ENCODE measurements at places on chromosomes 11 and 22.

DNA sequence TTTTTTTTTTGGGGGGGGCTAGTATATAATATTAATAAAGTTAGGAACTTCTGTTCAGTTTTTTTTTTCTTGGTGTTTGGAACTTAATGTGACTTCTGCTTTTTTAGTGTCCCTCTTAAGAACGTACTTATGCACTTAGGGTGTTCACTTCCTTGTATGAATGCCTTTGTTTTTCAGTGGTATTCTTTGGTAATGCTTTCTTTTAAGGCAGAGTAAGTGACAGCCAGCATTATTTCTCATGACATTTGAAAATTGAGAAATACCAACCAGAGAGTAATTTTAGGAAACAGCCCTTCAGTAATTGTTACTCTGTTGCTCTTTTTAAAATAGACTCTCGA is 2.4 kb downstream of the GRK3 start:
- DNase-seq, result no peak

- no peak for DNase-seq
These were observed 29.5 kb downstream of the APOL5 start for GRCh38 chr22:35746946-35747703.

GRCh38 chr11:1449490-1450243 is 36.9 kb downstream of the MOB2 start:
- DNase-seq, result no peak

DNA sequence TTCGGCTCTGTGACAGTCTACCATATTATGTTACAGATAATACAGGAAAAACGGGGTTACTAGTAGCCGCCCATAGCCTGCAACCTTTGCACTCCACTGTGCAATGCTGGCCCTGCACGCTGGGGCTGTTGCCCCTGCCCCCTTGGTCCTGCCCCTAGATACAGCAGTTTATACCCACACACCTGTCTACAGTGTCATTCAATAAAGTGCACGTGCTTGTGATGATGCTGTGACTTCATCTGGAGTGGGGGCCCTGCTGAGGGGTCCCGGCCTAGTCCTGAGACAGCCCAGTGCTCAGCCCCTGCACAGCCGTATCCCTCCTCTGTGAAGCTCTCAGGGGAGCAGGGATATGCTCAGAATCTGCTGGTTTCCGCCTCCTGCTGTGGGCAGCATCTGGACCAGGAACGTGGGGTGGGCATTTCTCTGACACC is 1.2 kb downstream of the IFITM1 start:
- DNase-seq, result no peak

GRCh38 chr11:25769287-25769686 is 562.6 kb upstream of the ANO3 start:
- DNase-seq, result no peak

- DNase-seq, result no peak
These were observed 27.5 kb downstream of the LINC01488 start for GRCh38 chr11:69508974-69509373.

GRCh38 chr11:94884376-94884775 is 89.0 kb downstream of the CWC15 start:
- no peak for DNase-seq

All from right lobe of liver (tissue), 6 donors.